Effector CD8-positive, alpha-beta T cell (primary cell): ENCODE measurements at places on chromosomes 6 and 20.

DNA sequence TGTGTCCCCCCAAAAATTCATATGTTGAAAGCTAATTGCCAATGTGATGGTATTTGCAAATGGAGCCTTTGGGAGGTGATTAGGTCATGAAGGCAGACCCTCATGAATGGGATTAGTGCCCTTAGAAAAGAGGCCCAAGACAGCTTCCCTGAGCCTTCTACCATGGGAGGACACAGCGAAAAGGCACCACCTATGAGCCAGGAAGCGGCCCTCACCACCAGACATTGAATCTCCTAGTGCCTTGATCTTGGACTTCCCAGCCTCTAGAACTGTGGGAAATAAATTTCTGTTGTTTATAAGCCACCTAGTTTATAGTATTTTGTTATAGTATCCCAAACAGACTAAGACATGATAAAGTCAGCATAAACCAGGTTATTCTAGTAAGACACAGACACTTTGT lies 18.9 kb downstream of the EDN1 start:
- no peak for DNase-seq

DNA sequence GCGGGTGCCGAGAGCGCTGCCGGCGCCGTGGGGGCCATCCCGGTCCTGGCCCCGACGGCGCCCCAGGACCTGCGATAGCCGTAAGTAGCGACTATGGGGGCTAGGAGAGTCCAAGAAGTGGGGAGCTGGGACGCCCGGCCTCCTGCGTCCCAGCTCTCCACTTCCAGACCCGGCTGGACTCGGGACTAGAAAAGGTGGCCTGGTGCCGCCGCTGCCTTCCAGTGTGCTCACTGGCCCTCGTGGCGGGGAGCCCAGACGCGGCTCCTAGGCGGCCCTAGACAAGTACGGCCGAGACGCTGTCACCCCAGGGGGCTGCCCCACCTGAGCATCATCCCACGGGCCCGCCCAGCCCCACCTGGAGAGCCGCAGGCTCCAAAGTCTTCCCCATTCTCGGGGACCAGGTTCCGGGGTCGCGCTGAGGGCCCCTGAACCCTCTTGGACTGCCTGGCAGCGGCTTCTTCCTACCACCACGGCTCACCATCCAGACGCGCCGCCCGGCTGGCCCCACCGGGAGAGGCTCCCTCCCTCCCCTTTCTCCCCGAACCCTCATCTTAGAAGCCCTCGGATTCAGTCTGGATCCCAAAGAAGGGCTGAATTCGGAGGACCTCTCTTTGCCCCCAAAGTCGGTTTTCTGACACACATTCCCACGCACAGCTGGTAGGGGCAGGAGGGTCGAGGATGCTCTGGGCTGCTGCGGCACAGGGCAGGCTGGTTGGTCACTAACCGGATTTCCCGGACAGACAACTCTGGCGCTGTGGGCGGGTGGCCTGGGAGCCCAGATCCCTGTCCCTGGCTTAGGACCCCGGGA lies 870 bp upstream of the MDFI start:
- DNase-seq, result no peak

DNA sequence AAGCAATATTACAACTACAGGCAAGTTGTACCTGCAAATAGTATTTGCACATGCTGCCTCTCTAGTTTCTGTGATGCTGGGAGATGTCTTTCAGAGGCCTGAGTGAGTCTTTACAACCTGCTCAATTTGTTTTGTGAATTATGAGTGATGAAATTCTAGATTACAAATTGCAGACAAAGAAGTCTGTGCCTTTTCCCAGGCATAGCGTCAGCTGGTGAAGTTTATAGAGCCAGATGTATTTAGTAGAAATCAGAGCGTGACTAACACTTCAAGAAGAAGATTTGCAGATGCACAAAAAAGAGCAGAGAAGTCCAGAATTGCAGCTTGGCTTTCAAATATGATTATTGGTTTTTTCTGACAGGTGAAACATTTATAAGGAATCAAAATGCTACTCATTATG lies 289.9 kb downstream of the PLCB1 start:
- no peak for DNase-seq

DNA sequence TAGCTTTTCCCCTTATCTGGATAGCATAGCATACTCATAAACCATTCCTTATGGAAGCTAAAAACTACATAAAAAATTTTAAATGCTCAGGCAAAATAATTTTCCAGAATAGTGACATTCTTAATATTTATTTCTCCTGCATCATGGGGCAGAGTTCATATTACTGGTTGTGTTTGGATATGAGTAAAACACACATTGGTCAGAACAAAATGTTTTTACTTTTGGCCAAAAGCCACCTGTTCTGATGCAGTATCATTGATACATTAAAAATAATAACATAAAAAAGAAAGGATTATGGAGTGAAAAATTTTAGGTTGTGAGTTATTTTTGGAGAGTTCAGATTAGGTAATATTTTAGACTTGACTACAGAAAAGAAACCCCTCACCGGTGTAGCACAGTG lies 33.6 kb downstream of the TRAM2 start:
- no peak for DNase-seq

GRCh38 chr6:167266830-167267555 lies 24.1 kb upstream of the UNC93A start:
- DNase-seq, result no peak

DNA sequence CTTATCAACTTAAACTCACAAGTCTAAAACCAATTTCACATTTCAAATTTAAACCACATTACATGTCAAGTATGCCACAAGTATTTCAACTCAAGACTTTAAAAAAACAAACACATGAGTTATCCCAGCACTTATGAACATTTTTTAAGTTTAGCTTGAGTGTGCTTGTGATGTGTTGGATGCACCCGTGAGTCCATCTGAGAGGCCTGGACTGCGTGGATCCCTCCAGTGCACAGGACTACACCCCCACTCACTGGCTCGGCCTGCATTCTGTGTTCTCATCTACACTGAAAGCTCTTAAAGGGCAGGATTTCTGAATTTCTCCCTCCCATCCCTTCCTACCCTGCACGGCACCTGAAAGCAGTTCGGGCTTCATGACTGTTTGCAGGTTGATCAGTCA lies 128.8 kb upstream of the CD93 start:
- no peak for DNase-seq

- no peak for DNase-seq
Observed at GRCh38 chr6:12258591-12259075, 31.5 kb upstream of the EDN1 start.
